ENCODE measurements at places on chromosomes 12 and 14. TPM values are rescaled to one million over a fixed set of nuclear protein-coding genes. Genes with fewer than 3 reads are reported as not detected.

GRCh38 chr12:8817856-8818255, 4.6 kb upstream of the A2ML1 start:
- H3K27me3 ChIP-seq = no peaks in the 10 kb centered on the region
- no peak overlapping the region for H3K4me3 ChIP-seq
- H3K27ac ChIP-seq = no peak overlapping the region
- H3K4me1 ChIP-seq = no peaks in the 10 kb centered on the region
- no peaks in the 10 kb centered on the region for H3K36me3 ChIP-seq
- no peak for DNase-seq

DNA sequence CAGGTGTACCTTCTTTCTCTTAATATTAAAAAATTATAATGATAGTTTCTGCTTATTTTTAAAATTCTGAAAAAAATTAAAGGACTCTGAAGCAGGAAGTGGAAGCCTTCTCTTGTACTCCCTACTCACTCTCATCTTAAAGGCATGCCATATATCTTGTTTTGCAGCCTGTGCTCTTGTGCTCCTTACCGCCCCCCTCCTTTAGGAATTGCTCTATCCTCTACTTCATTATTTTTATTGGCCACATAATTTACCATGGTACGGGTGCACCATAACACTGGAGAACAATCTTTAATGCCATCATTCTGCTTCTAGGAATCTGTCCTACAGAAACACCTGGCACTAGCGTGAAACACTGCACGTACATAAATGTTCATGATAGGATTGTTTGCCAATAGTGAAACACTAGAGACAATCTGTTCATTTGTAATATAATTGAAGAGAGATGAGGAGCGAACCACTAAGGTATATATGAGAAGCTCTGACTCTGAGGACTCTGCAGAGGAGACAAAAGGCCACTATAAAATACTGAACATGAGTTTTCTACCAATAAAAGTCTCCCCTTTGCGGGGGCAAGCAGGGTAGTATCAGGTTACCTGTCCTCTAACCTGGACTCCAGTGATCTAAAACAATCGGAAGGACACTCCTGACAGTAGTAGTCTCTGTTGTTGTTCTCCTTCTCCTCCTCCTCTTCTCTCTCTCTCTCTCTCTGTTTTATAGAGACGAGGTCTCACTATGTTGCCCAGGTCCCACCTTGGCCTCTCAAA, 6.3 kb upstream of the NYNRIN start:
- H3K27ac ChIP-seq = no peak overlapping the region
- no peaks in the 10 kb centered on the region for H3K36me3 ChIP-seq
- peaks cover 6% of the 10 kb centered on the region for H3K4me1 ChIP-seq
- H3K4me3 ChIP-seq = no peak overlapping the region
- H3K27me3 ChIP-seq = peaks cover 54% of the 10 kb centered on the region

DNA sequence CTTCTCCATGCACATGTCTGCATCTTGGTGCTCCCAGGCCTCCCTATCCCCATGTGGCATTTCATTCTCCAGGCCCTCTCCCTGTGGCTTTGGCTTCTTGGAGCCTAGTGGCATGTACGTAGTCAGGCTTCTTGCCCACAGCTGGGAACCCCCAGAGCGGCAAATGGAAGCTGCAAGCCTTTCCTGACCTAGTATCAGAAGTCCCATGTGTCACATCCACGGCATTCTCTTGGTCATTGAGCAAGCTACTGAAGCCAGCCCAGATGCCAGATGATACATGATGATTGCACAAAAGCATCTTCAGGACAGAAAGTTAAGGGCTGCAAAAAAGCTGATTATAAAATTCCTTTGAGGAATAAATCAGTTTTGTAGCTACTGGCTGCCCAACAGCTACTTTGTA, 154.9 kb downstream of the PELI2 start:
- H3K27me3 ChIP-seq = no peaks in the 10 kb centered on the region
- no peaks in the 10 kb centered on the region for H3K4me1 ChIP-seq
- no peak for DNase-seq
- H3K27ac ChIP-seq = no peak overlapping the region

DNA sequence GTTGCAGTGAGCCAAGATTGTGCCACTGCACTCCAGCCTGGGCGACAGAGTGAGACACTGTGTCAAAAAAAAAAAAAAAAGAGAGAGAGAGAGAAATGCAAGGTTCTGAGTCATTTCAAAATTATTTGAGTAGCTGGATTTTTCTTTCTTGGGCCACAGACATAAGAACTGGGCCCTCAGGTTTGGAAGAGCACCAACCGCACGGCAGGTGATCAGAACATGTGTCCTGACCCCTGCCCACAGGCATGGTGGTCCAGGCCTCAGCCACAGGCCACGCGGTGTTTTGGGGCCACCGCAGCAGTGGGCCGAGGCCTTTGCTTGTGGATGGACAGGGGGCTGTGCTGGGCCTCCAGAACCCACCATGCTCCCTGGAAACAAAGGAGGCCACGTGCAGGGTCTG, 126.7 kb downstream of the CALM1 start:
- no peak for DNase-seq
- no peaks in the 10 kb centered on the region for H3K27me3 ChIP-seq
- no peak overlapping the region for H3K27ac ChIP-seq
- no peak overlapping the region for H3K4me3 ChIP-seq
- H3K4me1 ChIP-seq = no peaks in the 10 kb centered on the region

DNA sequence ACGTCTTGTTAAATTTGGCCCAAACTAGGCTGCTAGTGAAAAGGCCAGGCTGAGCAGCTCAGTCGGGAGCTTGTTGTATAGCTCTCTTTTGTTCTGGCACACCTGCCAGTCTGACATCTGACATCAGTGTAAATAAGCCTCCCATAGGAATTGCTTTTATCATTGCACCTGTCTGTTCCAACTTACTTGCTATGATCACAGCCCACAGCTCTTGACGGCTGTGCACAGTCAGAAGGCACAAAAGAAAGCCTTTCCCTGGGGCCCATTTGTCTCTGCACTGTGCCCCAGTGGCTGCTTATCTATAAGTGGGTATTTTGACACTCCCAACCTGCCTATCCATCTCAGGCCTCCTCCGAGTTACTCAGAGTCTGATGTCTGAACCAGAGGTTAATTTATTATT, 324.5 kb downstream of the NUAK1 start:
- H3K36me3 ChIP-seq = no peaks in the 10 kb centered on the region
- no peak for DNase-seq
- no peaks in the 10 kb centered on the region for H3K4me1 ChIP-seq
- H3K4me3 ChIP-seq = no peak overlapping the region
- no peaks in the 10 kb centered on the region for H3K27me3 ChIP-seq

DNA sequence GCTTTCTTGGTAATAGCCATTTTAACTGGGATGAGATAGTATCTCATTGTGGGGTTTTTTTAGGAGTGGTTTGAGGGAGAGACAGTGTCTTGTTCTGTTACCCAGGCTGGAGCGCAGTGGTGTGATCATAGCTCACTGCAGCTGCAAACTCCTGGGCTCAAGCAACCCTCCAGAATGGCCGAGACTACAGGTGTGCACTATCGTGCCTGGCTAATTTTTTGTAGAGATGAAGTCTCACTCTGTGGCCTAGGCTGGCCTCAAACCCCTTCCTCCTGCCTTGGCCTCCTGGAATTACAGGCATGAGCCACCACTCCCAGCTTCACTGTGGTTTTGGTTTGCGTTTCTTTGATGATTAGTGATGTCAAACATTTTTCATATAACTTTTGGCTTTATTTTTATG, 293.6 kb downstream of the ERC1 start:
- DNase-seq = peak; percentile 49
- H3K27ac ChIP-seq = no peak overlapping the region
- peaks cover 2% of the 10 kb centered on the region for H3K36me3 ChIP-seq
- H3K27me3 ChIP-seq = no peaks in the 10 kb centered on the region
- H3K4me1 ChIP-seq = peaks cover 14% of the 10 kb centered on the region

DNA sequence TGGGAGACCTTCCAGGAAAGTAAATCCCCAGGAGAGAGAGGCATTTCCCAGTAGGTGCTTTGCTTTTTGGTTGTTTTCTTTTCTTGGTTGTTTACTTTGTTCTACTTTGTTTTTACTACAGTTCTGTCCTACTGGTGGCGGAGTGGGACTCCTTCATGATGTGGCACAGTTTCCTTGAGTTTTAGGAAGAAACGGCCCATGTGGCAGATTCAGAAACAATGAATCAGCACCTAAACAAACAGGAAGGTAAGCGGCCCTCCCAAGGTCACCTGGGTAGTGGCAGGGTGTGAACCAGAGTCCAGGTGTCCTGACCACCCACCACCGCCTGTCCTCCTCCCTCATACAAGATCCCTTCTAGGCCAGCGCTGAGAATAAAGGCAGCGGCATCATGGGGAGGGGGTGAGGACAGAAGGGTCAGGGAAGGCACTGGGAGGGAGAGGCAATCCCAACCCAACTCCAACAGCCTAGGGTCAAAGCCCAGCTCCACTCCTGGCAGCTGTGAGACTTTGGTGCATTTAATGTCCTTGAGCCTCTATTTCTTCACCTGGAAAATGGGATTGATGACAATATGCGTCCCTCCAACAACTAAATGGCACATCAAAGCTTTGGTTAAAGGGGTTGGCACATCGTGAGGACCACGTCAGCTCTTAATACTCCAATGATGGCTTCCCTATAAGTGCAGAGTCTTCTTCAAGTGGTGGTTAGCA, 111.5 kb upstream of the BCL2L14 start:
- peaks cover 3% of the 10 kb centered on the region for H3K36me3 ChIP-seq
- peak overlapping the region; percentile 87 for H3K27ac ChIP-seq
- H3K4me3 ChIP-seq = peak overlapping the region; percentile 8
- peaks cover 6% of the 10 kb centered on the region for H3K27me3 ChIP-seq

DNA sequence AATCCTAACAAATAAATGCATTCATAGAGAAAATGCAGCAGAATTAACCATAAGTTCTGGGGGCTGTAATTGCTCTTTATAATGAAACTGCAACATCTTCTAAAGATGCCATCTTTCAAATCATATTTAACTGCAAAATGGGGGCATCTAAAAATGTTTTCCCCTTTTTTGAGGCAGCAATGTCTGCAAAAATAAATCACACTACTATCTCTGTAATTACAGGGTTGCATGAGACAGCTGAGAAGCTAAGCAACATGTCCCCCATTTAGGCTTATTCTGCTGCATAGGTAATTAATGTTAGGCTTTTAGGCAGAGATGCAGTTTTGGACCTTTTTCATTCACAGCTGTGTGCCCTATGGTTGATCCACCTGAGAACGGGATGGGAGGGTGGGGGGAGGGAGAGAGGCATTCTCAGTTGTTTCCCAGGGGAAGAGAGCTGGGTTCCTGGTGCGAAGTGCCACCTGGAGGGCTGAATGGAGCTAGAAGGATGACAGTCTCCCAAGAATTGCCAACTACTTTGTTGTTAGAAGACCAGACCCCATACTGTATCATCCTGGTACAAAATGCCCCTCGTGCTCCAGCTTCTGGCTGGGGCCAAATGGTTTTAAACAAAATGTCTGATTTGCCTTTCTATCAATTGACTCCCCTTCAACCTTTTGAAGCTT, 154.2 kb downstream of the APAF1 start:
- H3K4me3 ChIP-seq = no peak overlapping the region
- H3K4me1 ChIP-seq = no peaks in the 10 kb centered on the region
- no peak for DNase-seq
- no peaks in the 10 kb centered on the region for H3K36me3 ChIP-seq

ALDH2 gene
- total RNA-seq = 0.68 TPM

DPPA3 gene
- total RNA-seq = not detected

CLEC4C gene
- total RNA-seq = not detected

PLEKHA5 gene
- total RNA-seq = 8.9 TPM
